ENCODE measurements at places on chromosomes 11 and 22. TPM values are rescaled to one million over a fixed set of nuclear protein-coding genes. Genes with fewer than 3 reads are reported as not detected.

OTOG gene
- 0.24 TPM for polyA plus RNA-seq

DNA sequence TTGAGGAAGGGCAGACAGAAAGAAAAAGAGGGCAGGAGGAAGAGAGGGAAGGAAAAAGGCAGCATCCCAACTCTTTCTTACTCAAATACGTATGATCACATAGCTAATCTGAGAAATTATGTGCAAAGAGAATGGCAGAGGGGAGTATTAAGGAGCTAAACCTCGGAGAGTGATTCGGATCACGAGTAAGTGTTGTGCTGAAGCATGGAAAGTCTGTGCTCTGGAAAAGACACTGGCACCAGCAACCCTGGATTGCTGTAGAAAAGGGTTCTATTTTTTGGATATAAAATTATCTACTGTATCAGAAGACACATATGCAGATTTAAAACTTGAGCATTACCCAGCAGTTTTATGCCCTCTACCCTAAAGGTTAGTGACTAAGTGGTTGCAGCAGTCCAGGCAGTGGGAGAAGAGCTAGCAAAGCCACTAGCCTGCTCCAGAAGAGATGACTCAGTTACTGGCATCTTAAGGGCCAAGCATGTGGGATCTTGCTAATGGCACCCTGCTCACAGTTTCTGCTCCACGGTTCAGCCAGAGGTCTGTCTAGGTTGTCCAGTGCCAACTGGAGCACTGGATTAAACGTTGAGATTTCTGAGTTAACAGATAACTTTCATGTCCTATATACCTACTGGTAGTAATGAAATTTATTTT is 151.7 kb downstream of the SWAP70 start:
- no peaks in the 10 kb centered on the region for H3K36me3 ChIP-seq
- H3K27ac ChIP-seq, result no peak overlapping the region

GRCh38 chr22:37349043-37349814 is 66.9 kb downstream of the CYTH4 start:
- H3K4me1 ChIP-seq, result no peaks in the 10 kb centered on the region
- DNase-seq, result no peak
- H3K4me3 ChIP-seq, result no peak overlapping the region
- no peaks in the 10 kb centered on the region for H3K36me3 ChIP-seq
- H3K27me3 ChIP-seq, result peaks cover 5% of the 10 kb centered on the region

DNA sequence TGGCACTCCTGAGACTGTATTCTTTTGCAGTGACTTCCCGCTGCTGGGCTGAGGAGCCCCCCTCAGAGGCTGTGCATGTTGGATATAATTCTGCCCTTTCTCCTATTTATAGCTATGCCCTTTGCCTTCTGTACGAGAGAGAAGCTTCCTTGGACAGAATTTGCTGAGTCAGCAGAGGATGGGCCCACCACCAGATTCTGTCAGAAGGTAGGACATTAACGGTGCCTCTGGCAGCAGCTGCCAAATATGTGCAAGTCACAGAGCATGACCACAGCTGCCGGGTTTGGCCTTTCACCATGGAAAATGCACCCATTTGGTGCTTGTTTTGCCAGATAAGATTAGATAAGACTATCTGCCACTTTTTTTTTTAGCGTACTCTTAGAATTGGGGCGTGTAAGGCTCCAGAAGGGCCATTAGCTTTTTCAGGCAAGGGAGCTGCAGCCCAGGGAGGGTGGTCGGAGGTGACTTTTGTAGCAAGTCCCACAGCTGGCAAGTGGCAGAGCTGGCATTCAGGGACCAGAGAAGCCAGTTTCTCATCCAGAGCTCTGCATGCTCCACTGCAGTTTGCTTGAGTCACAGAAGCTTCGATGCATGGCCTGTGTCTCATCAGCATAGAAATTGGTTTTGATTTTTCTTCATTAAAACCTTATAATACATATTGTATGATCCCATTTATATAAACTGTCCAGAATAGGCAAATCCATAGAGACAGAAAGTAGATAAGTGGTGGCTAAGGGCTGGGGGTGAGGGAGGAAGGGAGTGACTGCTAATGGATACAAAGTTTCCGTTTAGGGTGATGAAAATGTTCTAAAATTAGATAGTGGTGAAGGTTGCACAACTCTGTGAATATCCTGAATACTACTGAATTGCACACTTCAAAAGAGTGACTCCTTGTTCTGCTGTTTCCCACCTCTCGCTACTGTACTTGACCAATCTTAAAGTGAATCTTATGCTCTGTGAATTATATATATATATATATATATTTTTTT is 15.8 kb downstream of the UPB1 start:
- DNase-seq, result no peak
- no peaks in the 10 kb centered on the region for H3K27me3 ChIP-seq
- peaks cover 72% of the 10 kb centered on the region for H3K4me1 ChIP-seq
- no peak overlapping the region for H3K4me3 ChIP-seq
- peak overlapping the region; percentile 26 for H3K27ac ChIP-seq
- H3K36me3 ChIP-seq, result no peaks in the 10 kb centered on the region

GRCh38 chr11:36377759-36378564 is 81.9 kb downstream of the PRR5L start:
- peaks cover 2% of the 10 kb centered on the region for H3K4me1 ChIP-seq
- H3K4me3 ChIP-seq, result peak overlapping the region; percentile 64
- no peaks in the 10 kb centered on the region for H3K36me3 ChIP-seq
- no peak for DNase-seq

DNA sequence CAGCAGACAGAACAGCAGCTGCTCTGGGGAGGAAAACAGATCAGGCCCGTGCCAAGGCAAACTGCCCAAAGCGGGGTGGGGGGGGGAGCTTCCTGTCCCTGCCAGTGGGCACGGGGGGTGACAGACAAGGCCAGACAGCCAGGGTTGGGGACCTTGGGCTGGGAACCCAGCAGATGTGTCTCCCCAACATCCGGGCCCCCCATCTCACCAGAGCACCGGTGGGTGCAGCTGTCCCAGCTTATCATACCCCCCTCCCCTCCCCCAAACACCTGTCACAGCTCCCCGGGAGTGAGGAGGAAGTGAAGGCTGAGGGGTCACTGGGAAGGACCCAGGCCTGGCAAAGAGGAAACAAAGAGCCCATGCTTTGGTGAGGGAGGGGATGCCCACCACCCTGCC is 1.3 kb downstream of the PPP1R14B start:
- H3K4me3 ChIP-seq, result peak overlapping the region; percentile 77
- H3K27ac ChIP-seq, result peak overlapping the region; percentile 71
- peaks cover 20% of the 10 kb centered on the region for H3K36me3 ChIP-seq
- peak; percentile 80 for DNase-seq
- no peaks in the 10 kb centered on the region for H3K27me3 ChIP-seq

Data from left lung (tissue), 14 donors.